ENCODE measurements at places on chromosomes 7 and 10. TPM values are rescaled to one million over a fixed set of nuclear protein-coding genes. Genes with fewer than 3 reads are reported as not detected.

Gene OPALIN
- total RNA-seq, result not detected

Gene OR2A12
- not detected for total RNA-seq

Gene CAMK1D
- 18.9 TPM for total RNA-seq

Gene TUBAL3
- total RNA-seq, result not detected

Gene PRPS1L1
- total RNA-seq, result not detected

Gene SLC39A12
- total RNA-seq, result 2.2 TPM

Gene NOM1
- 27.5 TPM for total RNA-seq

Gene TMEM139
- total RNA-seq, result 0.31 TPM

Gene KLHL7
- 93.7 TPM for total RNA-seq

Gene TRAPPC14
- total RNA-seq, result 8.0 TPM

Gene MOGAT3
- not detected for total RNA-seq

Gene PRKG1
- 24.2 TPM for total RNA-seq

Gene FAM25G
- not detected for total RNA-seq

Gene GIMAP4
- 11.4 TPM for total RNA-seq

Gene RARRES2
- total RNA-seq, result 6.2 TPM

Gene FEZF1
- not detected for total RNA-seq

Gene PAPOLB
- total RNA-seq, result 0.94 TPM

Gene HOXA9
- total RNA-seq, result not detected

Gene C10orf88
- 31.8 TPM for total RNA-seq

Gene SPAG6
- 1.2 TPM for total RNA-seq

Gene TCF7L2
- 1.9 TPM for total RNA-seq
